Stimulated activated CD8-positive, alpha-beta memory T cell treated with anti-CD3 and anti-CD28 coated beads, Interleukin-7, amount 100 ng/mL, for 24 hours (primary cell): ENCODE measurements at places on chromosomes 12 and 14.

GRCh38 chr12:55816881-55817344 is 611 bp downstream of the SARNP start:
- no peak for DNase-seq

DNA sequence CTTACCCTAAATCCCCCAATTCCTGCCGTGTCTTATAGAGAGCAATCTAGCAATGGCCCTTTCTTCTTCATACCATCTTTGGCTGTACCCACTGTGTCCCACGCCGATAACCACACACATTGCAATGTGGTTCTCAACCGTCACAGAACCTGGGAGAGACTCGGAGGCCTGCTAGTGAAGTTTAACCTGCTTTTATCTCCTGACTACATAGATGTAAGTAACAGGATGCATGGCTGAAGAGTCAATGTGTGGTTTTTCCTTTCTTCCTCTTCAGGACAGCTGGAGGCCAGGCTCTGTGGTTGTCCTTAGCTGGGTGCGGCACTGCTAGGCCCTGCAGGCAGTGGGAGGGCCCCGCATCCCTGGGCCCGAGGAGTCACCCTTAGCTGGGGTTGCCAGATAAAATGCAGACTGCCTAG is 51.3 kb downstream of the ZNF664 start:
- no peak for DNase-seq

- DNase-seq: no peak
Observed at GRCh38 chr12:90268574-90268973, 559.9 kb upstream of the ATP2B1 start.

- no peak for DNase-seq
Observed at GRCh38 chr12:131565267-131566015, 145.4 kb upstream of the SFSWAP start.

- no peak for DNase-seq
Observed at GRCh38 chr12:106647793-106648514, 65.2 kb downstream of the RFX4 start.
